ENCODE measurements at places on chromosomes 3 and 15.

DNA sequence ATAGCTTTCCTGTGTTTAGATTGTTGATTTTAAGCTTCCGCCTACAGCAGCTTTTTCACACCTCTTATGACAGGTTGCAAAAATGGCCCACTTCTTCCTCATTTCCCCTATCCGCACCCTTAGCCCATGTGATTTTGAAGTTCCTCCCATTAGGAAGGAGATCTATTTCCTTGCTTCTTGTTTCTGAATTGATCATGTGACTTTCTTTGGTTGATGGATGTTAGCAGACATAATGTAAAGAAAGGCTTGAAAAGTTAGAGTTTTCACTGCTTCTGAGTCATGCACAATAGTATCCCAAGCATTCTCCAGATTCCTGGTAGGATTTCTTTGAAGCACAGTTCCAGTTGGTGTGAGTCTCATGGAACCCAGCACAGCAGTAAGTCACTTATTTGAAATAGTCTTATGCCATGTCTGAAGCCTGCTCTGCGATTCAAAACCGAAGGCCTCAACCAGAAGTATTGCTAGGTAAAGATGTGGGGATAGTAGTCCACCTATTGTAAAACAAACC, 76.6 kb downstream of the EDEM1 start:
- DNase-seq, result no peak

DNA sequence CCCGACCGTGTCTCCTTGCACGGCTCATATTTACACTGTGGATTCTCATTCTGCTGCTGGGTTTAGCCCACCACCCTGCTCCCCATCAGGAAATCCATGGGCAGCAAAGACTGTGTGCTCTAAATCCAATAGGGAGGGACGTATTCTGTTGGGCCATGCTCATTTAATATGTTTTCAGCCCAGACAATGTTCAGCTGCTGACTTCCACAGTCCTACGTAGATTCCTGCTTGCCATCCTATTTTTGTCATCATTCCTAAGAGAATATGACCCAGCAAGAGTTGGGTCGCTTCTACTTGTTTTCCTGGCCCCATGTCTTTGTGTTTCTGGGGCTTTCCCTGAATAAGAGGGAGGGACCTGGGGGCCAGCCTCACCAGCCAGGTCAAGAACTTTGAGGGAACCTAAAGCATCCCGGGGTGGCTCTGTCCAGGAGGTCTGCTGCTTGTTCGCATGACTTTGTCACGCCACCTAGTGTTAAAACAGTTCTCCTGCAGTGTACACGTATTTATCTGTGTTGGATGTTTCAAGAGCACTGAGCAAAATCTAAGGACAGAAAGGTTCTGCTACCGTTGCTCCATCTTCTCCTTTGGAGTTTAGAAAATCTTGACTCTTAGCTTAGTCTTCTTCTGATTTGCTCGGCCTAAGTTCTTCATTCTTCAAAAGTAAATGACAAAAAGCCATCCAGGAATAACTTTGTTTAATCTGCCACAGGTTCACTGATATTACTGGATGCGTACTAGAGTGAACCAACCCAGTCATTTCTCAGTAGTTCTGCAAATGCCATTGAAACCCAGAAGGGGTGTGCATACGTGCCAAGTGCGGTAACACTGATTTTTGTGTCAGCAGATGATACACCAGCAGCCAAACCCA, 79.8 kb upstream of the NR2E3 start:
- peak; percentile 71 for DNase-seq

DNA sequence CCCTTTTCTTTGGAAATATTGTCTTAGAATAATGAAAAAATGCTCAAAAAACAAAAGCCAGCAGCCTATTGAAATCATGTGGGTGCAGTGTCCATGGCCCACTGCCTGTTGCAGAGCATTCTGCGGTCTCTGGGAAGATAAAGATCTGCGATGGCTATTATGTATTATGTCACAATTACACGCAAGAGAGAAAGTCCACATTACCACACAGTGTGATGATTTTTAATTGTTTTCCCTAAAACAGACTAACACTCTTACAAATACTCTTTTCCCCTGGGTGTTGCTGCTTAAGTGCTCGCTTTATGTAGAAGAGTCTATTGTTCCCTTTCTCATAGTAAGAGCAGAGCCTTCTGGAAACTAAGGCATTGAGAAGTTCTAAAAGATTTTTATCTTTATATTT, 32.2 kb downstream of the SSR3 start:
- DNase-seq, result no peak

DNA sequence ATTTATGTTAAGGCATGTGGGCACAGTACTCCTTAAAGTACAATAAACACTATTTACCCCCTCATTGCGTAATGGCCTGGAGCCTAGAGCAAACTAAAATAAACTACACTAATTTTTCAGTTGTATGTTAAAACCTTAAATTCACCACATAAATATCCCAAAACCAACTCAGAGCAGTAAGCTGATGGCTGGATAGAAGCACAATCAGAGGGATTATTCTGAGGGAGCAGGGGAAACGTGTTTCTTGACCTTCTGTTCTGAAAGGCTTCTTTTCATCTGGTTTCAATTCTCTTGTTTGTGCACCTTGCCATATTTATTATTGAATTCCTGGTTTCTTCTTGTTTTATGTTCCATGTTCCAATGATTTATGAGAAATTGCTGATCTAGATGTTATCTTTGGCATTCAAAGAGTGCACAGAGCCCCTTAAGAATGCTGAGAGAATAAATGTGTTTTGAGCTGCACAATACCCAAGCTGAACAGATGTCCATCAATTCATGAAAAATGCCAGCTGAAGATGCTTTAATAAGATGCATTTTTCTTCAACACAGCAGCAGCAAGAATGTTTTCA, 29.6 kb downstream of the RPL22L1 start:
- DNase-seq, result no peak

- no peak for DNase-seq
Observed at GRCh38 chr3:71497367-71497897, 86.1 kb downstream of the FOXP1 start.

GRCh38 chr3:22862111-22862510, 341.0 kb upstream of the UBE2E2 start:
- DNase-seq, result no peak

DNA sequence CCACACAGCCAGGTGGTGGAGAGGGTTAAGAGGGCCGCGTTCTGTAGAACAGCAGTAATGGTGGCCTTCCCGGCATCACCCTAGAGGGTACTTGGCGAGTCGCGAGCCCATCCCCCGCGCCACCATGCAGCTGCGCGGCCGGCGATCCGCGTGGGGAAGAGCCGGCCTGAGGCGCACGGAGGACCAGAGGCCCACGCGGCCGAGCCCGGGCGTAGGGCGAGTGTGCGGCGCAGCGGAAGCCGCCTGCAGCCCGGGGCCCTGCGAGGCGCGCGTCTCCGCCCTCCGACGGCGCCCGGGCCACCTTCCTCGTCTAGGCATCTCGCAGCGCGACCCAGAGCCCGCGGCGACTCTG, 423 bp downstream of the TKT start:
- peak; percentile 70 for DNase-seq

GRCh38 chr15:67401336-67401735, 119.6 kb upstream of the C15orf61 start:
- DNase-seq, result no peak

DNA sequence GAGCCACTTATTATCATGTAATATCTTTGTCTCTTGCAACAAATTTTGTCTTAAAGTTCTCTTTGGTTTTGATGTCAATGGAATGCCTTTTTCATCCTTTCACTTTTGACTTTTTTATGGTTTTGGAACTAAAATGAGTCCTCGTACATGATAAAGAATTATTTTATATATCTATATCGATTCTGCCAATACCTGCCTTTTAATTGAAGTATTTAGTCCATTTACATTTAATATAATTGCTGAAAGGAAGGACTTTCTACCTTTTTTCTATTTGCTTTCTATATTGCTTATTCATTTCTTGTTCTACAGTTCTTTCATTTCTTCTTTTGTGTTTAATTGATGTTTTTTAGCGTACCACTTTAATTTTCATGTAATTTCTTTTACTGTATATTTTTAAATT, 32.8 kb downstream of the GABRA5 start:
- DNase-seq, result no peak

DNA sequence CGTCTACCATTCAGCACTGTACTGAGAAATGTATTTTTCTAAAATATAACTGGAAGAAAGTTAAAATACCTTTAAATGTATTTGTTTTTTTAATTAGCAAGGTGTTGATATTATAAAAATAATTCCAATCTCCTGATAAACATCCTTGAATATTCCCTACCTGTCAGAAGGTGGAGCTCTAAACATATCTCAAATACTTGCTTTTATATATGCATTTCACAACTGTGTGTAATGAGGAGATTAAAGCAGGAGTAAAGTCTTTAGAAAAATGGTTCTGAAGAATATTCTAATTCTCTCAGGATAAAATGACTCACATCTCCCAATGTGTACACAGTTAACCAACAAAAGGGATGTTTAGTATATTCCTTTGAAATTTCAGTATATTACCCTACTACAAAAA, 422.7 kb downstream of the PLCL2 start:
- DNase-seq, result no peak

GRCh38 chr3:87977765-87978164, 81.0 kb downstream of the CGGBP1 start:
- DNase-seq, result no peak

DNA sequence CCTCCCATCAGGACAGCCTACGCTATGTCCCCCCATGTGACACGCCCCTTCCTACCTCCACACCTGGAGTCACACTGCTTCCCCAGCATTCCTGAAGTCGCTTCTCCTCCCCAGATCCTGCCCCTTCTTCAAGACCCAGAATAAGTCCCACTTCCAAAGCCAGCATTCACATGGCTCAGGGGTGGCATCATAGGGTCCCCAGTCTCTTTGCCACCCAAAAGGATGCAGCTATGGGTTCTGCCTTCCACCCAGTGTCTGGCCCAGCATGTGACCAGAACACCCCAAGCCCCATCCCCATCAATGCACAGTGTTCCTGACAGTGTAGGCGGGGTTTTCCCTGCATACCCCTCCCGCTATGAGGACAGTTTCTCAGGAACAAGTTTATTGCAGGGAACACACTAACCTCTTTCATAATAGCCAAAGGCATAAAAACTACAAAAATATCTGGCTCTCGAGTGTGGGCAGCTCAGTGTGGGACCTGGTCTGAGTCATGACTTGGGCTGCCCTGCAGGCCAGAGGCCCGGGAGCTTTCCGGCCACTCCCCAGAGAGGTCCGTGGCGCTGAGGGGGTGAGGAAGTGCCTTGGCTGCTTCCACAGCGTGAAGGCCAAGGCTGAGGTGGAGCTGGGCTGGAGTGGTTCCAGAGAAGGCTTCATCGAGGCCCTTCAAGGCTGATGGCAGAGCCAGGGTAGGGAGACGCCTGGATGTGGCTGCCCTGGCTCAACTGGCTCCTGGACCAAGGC, 5.8 kb downstream of the ISLR start:
- DNase-seq, result no peak

DNA sequence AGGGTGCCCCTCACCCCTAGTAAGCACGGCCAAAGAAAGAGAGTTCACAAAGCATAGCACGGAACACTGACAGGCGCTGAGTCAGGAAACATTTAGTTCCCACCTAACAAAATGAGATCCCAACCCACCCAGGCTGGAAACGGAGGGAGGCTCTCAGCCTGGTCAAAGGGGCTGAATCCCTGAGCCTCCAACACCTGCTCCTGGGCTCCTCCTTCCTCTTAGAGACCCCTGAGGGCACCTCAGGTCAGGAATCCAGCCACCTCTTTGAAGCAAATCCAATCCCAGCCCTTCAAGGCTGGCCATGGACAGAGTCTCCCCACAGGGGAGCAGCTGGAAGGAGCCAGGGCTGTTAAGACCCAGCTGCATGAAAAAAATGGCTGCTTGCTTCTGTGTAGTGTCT, 154.4 kb upstream of the HES1 start:
- DNase-seq, result no peak

- DNase-seq, result no peak
Observed at GRCh38 chr3:115706311-115706829, 83.1 kb downstream of the GAP43 start.

DNA sequence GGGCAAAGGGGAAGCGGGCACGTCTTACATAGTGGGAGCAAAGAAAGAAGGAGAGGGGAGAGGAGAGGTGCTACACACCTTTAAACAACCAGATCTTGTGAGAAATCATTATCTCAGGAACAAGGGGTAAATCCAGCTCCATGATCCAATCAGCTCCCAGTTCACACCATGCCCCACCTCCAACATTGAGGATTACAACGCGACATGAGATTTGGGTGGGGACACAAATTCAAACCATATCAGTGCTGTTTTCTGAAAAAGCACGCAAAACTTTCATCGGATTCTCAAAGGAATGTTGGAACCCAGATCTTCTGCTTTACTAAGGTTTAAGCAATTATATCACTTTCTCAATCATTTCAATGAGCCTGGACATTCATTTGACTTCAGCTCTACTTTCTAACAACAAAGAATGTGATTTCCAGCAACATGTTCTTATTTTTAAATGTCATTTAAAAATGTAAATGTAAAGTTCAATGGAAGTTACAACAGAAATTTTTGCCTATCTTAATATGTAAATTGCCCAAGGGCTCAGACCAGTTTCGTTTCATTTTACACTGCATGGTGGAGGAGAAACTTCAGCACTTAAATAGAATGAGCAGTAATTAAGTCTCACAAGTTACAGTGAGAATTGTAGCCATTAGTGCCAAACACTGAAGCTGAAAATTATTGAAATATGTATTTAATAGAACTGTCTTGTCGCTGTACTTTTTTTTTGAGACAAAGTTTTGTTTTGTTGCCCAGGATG, 8.4 kb upstream of the CCDC54 start:
- no peak for DNase-seq

- DNase-seq, result no peak
Observed at GRCh38 chr3:109114746-109115145, 3.2 kb downstream of the MORC1 start.

Measured in D341Med (cell line).